ENCODE measurements at places on chromosomes 12 and 14. TPM values are rescaled to one million over a fixed set of nuclear protein-coding genes. Genes with fewer than 3 reads are reported as not detected.

DNA sequence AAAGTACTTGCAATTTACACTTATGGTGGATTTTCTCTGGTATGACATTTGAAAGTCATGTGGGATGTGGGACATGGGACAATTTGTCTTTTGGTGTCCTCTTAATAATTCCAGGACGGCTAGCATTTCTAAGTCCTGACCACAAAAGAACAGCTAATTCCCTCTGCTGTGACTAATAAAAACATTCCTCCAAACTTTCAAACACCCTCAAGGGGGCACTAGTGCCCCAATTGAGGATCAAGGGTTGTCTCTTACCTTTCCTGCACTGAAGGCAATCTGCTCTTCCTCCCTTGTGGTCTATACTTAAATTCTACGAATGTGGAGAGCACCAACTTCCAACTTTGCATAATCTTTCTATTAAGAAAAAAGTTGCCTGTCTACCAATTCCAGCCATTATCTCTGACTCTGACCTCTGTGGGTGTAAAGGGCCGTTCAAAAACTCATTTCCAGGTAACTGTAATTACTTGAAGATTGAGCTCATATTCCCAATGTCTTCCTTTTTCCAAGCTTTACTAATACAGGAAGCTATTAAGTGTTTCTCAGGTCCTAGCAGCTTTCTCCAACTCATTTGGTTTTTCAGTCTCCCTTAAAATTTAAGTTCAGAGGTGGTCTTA, 210.2 kb downstream of the PTPRO start:
- DNase-seq, result no peak

DNA sequence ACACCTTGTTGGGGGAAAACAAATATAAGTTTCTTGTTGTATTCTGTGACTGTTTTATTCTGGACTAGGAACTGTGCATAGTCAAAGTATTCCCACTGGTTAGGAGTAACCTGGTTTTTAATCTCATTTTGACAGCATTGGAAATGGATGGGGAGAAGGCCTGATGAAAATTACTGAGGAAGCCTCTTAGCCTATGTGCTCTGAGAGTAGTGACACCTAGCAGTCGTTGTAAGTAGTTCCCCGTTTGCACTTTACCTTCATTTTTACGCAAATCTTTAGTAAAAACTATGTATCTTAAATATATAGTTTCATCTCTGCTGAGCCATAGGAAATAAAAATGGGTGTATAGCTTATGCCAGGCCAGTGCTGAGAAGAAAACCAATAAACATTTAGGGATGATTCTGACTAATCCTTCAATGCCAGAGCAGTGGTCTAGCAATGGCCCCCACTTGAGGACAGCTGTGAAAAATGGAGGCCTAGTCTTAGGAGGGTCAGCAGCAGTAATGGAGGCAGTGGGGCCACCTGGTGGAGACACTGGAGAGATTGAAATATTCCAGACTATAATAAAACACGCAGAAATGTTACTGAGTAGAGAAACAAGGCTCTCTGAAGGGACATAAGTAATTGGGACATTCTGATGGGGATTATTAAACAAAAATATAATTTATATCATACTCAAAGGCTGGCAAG, 133.2 kb upstream of the NOVA1 start:
- DNase-seq, result no peak

- no peak for DNase-seq
These were observed 22.1 kb upstream of the E2F7 start for GRCh38 chr12:77087427-77087826.

- DNase-seq, result no peak
These were observed 59.5 kb upstream of the CAPRIN2 start for GRCh38 chr12:30814295-30814655.

GRCh38 chr12:89278169-89278568, 74.1 kb downstream of the DUSP6 start:
- no peak for DNase-seq

- DNase-seq, result no peak
These were observed 107.0 kb downstream of the ATXN7L3B start for GRCh38 chr12:74644681-74645080.

GRCh38 chr14:105131241-105131640, 37.3 kb downstream of the JAG2 start:
- DNase-seq, result no peak

DNA sequence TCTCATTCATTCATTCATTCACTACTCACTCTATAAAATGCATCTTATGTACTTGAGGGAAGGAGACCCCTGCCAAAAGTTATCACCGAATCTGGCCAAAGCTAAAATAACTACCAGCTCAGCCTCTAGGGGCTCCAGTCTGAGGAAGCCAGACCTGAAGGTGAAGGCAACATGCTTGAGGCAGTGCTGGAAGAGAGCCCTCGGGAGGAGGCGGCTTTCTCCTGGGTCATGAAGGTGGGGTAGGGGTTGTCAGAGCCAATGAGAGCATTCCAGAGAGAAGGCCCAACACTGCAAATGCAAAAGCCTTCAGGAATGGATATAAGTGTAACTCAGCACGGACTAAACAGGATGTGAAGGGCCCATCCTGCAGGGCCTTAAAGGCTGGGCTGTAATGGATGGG, 62.4 kb downstream of the GSC start:
- no peak for DNase-seq

GRCh38 chr14:56801920-56802319, 8.4 kb downstream of the OTX2 start:
- no peak for DNase-seq

DNA sequence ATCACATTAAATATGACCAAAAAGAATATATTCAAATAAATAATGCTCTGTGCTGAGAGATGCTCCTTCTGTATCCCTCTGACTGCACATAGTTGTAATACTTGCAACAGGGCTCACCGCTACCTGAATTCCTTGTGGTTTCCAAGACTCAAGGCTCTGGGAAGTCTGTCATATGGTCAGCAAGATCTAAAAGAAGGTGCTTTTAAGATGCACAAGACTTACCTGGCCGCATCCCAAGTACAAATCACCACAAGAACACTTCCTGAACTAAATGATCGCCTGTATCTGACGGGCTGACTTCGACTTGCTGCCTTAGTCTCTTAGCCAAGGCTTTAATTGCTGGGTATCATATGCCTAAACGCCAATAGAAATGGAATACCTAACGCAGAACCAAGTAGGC, 67.2 kb downstream of the HECTD4 start:
- DNase-seq, result no peak

DNA sequence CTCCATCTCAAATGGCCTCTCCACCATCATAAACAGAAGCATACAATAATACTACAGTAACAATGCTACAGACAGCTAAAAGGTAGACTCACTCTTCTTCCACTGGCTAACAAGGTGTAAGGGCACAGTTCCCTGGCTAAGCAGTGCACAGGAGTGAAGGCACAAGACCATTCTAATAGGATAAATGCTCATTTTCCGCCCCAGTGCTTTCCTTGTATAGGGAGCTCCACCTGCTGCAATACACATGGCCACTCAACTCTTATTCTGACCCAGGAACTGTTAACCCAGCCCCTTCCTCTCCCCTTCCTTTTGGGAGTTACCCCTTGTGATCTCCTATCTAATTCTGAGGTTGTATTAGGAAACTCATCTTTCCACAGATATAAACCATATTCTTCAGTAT, 124.6 kb downstream of the KCNK10 start:
- no peak for DNase-seq

DNA sequence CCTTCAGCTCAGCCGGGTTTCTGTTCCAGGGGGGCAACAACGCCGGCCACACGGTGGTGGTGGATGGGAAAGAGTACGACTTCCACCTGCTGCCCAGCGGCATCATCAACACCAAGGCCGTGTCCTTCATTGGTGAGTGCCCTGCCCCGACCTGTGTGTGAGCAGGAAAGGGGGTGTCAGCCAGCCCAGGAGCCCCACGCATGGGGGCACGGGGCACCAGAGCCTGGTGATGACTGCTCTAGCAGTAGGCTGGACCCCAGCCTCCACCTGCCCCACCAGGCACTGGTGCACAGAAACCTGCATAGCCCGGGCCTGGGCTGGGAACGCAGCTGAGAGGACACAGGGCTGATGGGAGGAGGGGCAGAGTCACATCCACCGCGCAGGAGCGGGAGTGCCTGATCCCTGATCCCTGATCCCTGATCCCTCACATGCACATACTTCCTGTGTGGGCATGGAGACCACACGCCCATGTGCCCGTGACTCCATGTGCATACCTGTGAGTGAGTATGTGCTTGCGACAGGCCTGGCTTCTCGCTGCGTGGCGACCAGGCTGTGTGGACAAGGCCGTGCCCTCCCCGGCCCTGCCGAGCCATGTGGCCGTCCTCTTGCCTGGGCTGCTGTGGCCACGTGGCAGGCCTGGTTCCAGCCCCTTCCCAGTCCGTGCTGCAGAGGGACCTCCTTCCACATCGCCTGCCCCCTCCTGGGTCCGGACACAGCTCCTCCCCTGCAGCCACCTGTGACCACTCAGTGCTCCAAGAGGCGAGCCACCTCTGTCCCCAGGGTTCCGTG, 11.2 kb downstream of the ADSS1 start:
- DNase-seq, result no peak

GRCh38 chr12:44571006-44571550, 305.0 kb downstream of the NELL2 start:
- DNase-seq, result no peak

DNA sequence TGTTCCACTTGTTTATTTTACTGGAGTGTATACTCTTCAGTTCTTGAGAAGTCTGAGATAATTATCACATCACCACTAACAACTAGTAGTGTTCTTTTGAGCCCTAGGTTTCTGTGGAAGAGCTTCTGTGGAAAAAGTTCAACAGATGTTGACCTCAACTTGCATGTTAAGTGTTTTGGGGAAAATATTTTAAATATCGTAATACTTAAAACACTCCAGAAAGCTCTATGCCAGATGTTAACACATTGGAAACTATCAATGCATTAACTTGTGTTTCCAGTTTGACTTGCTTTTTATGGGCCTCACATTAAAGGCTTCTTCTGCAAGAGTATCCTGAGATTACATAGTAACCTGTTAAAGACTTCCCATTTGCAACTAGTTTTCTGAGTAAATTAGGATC, 173.1 kb downstream of the DUSP6 start:
- no peak for DNase-seq

DNA sequence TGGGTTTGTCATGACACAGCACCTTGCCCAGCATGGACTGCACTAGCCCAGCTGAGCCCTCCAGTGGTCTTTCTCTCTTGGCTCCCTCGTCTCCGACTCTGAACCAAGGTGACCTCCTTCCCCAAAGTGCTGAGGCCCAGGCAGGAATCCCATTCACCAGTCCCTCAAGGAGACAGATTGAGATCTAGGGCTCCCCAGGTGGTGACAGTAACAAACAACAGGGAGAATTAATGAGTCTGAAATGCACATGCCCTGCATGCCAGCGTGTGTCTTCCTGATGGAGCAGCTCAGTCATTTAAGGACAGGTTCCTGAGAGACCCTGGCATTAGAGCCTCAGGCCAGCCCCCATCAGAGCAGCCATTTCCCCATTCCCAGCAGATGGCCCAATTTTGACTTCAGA, 51.4 kb upstream of the OAS1 start:
- DNase-seq, result no peak

The KRT77 gene
- not detected for total RNA-seq

The DACT1 gene
- total RNA-seq, result 12.2 TPM

The ACRBP gene
- total RNA-seq, result 2.8 TPM

The IQSEC3 gene
- 1.6 TPM for total RNA-seq

The TUBA1A gene
- total RNA-seq, result 37.7 TPM

The CMTM5 gene
- not detected for total RNA-seq

The LMNTD1 gene
- not detected for total RNA-seq
